ENCODE measurements at places on chromosomes 12 and 14.

GRCh38 chr14:98999901-99000300 is 272.1 kb downstream of the BCL11B start:
- DNase-seq = no peak

GRCh38 chr14:22105006-22105623 is 431.5 kb upstream of the OR4E1 start:
- DNase-seq = no peak

- DNase-seq = no peak
These were observed 344.4 kb upstream of the ATXN7L3B start for GRCh38 chr12:74193191-74193590.

DNA sequence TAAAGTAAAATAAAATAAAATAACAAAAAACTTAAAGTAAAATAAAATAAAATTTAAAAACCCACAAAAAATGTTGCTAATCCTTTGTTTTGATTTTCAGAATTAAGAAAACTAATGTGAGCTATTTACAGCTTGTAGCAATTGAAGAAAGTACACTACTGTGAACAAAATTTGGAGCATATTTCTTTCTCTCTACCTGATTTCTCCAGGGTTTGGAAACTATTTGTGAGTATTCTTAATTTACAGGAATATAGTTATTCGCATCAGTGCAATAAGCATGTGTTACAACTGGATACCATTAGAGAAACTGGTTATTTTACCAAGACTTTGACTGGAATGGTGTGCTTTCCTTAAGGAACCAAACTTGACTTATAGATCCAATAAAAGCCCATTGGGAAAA is 86.1 kb upstream of the CNOT2 start:
- no peak for DNase-seq

DNA sequence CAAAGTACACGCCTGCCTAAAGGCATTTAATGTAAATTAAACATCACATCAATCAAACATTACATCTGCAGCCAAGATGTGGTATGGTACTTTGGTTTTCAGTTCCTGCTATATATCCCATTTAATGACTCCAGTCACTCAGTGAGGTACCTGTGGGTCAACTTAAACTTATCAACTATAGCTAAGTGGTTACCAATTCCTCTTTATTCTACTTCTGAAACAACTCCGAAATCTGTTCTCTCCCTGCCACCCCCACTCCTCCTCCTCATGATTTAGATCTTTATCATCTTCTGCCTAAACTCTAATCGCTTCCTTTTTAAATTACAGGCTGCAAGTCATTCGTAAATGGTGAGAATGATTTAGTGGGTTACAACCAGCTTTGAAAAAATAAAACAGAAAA is 57.9 kb downstream of the BCL2L14 start:
- DNase-seq = no peak

DNA sequence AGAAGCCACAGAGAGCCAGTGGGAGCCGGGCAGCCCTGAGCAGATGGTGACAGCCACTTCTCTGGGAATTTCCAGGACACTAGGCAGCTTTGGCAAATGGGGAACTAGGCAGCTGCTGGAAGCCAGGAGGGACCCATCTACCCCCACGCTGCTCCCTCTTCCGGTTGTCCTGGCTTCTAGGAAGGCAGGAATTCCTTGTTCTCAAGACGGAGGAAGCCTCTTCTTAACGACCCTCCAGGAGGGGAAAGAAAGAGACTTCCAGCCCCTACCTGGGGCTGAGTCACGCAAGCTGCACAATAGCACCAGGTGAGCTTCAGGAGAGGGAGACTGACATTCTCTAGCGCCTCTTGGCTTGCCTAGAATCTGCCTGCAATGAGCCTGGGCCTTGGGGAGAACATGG is 141.5 kb downstream of the ANO2 start:
- DNase-seq = no peak

GRCh38 chr14:26709019-26709418 is 111.2 kb upstream of the NOVA1 start:
- no peak for DNase-seq

DNA sequence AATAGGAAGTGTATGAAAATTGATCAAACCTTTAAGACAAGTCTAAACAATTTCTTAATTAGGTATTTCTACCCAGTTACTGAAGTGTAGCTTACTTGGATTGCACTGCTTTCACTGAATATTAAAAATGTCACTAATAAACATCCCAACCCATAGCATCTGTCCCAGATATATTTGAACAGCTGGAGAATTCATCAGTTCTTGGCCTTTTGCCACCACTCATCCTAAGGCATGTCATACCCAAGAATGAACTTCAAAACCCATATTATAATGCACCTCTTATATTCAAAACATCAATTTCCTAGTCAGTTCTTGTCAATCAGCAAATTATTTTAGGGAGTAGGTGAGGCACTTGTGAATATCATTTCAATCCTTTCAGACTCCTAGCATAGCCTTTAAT is 392.3 kb downstream of the PAWR start:
- DNase-seq = no peak

DNA sequence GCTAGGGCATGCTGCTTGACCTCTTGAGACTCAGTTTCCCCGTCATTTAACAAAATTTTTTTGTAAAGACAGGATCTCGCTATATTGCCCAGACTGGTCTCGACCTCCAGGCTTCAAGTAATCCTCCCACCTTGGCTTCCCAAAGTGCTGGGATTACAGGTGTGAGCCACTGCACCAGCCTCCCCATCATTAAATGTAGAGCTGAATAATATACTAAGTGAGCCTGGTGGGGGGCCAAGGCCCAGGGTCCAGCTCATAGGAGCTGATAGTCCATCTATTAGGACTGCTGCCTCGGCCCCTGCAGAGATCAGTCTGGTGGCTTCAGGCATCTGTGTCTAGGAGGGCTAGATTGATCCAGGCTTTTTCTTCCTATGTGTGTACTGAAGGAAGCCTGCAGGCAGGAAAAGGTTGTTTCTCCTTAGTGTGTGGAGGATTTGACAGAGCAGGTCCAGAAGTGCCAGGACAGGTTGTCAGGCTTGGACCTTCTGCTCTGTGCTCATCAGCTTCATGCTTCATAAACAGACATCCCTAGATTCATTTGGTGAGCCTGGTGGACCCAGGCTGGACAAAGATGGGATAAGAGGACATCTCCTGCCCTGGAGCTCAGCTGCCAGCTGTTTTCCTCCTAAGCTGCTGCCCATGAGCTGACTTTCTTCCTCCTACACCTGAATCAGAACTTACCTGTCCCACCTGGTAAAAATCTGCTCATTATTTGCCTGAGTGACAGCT is 135.4 kb downstream of the ZFP36L1 start:
- no peak for DNase-seq

DNA sequence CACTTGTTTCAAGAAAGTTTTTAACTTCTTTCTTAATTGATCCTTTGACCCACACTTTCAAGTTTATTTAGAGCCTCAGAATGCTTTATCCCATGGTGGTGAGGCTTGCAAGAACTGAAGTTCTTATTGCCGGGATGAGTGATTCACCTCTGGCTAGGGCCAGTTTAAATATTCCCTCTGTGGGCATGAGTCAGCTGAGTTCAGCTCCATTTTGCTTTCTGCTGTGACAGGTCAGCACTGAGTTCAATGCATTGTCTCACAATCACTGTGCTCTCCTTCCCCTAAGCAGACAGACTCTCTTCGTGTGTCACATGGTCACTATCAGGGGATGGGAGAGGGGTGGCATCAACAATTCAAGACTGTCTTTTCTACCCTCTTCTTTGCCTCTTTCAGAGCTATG is 514.6 kb upstream of the FBXO33 start:
- no peak for DNase-seq

DNA sequence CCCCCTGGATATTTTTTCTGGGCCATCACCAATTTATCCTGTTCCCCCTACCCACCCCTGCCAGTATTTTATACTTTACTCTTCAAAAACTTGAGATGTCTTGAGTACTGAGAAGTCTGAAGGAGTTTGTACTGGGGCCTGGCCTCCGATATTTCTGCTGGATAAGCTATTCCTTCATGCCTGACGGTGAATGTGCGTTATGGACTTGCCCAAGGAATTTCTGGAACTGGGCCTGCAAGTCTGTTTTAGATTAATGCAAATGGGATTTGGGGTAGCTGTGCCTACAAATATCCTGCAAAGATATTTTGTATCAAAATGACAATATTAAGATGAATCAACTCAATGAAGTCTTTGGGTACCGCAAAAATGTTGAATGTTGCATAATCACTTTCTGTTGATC is at the start of gene PTCSC3:
PTCSC3 (minus strand) TSS at position 199 of the 400 bp plus-strand sequence.
- DNase-seq = no peak

GRCh38 chr12:96720363-96720705 is 186.7 kb upstream of the NEDD1 start:
- no peak for DNase-seq

- DNase-seq = no peak
These were observed 76.2 kb upstream of the FERMT2 start for GRCh38 chr14:53027041-53027440.

GRCh38 chr12:77130193-77130592 is 64.8 kb upstream of the E2F7 start:
- DNase-seq = no peak

- no peak for DNase-seq
These were observed 13.3 kb downstream of the RTL1 start for GRCh38 chr14:100890061-100890850.

Data from right renal pelvis (tissue), 4 donors.